EH (cell line): ENCODE measurements at places on chromosomes 11 and 22.

- peak; percentile 35 for DNase-seq
Observed at GRCh38 chr11:110774138-110775014, 62.1 kb upstream of the ARHGAP20 start.

GRCh38 chr11:66922551-66922950 is 35.6 kb downstream of the PC start:
- DNase-seq, result no peak

GRCh38 chr22:37636949-37637273 is 2.6 kb upstream of the SH3BP1 start:
- no peak for DNase-seq

DNA sequence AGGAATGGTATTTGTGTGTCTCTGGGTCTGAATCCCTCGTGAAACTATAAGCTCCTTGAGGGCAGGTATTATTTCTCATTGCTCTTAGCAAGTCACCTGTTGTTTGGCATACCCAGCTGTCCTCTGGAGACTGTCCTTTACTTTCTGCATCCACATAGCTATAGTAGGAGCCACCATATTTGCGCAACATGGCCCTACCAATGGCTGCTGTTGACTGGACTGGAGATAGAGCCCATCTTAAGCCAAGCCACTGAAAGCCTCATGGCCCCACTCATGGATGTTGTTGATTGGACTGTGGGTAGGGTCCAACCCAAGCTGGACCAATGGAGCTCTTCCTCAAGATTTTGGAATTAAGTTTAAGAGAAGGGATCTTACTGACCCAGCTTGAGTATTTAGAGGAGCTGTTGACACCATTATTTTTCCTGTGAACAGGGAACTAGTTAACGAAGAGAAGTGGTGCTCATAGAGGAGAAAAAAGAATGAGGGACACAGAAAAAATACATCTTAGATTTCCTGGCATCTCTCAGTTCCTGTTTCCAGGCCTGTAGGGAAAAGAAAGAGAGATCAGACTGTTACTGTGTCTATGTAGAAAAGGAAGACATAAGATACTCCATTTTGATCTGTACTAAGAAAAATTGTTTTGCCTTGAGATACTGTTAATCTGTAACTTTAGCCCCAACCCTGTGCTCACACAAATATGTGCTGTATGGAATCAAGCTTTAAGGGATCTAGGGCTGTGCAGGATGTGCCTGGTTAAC is 47.2 kb downstream of the LRRC74B start:
- DNase-seq, result no peak

DNA sequence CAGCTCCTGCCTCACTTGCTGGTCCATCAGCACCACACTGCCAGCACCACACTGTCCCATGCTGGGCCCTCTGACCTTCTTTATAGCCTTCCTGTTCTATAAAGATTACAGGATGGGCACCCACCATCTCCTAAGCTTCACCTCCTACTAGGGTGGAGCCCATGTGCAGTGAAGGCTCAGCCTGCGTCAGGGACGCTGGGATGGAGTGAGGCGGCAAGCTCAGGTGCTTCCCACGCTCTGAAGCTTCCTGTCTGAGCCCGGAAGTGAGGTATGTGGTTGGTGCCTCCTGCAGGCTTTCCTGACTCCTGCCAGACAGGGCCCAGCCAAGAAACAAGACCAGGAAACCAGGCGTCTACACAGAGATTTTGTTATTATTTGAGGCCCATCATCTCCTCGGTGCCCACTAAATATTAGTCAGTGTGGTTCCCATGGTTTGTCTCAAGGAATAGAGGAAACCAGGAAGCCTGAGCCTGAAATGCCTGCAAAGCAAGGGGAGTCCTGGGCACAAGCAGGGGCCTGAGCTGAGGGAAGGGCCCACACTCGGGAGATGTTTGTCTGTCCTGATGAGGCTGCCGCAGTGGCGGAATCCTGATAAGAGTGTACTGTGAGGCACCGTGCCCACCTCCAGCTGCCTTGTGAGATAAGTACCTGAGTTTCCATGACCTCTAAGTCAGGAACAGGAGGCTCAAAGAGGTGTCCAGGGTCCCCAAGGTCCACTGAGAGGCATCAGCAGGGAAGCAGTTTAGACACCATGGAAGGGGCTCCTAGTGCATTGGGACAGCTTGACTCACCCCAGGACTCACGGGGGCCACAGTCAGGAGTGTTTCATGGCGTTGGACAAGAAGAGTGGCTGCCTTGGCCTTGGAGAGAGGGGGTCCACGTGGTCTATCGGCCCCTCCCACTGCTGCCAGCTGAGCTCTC is 22.0 kb downstream of the RSPH14 start:
- no peak for DNase-seq

- DNase-seq, result no peak
Observed at GRCh38 chr11:2169005-2169378, 2.6 kb downstream of the TH start.

GRCh38 chr11:85828640-85828978 is 17.7 kb upstream of the SYTL2 start:
- no peak for DNase-seq

GRCh38 chr11:103924166-103925013 is 112.0 kb upstream of the DDI1 start:
- peak; percentile 19 for DNase-seq

GRCh38 chr11:6618117-6619003 is 862 bp downstream of the TPP1 start:
- DNase-seq, result peak; percentile 87

GRCh38 chr11:73152861-73153483 is 10.9 kb upstream of the FCHSD2 start:
- no peak for DNase-seq

GRCh38 chr11:8871171-8871775 is 39.7 kb upstream of the AKIP1 start:
- peak; percentile 97 for DNase-seq

- DNase-seq, result no peak
Observed at GRCh38 chr11:131975619-131976018, 605.2 kb downstream of the NTM start.

DNA sequence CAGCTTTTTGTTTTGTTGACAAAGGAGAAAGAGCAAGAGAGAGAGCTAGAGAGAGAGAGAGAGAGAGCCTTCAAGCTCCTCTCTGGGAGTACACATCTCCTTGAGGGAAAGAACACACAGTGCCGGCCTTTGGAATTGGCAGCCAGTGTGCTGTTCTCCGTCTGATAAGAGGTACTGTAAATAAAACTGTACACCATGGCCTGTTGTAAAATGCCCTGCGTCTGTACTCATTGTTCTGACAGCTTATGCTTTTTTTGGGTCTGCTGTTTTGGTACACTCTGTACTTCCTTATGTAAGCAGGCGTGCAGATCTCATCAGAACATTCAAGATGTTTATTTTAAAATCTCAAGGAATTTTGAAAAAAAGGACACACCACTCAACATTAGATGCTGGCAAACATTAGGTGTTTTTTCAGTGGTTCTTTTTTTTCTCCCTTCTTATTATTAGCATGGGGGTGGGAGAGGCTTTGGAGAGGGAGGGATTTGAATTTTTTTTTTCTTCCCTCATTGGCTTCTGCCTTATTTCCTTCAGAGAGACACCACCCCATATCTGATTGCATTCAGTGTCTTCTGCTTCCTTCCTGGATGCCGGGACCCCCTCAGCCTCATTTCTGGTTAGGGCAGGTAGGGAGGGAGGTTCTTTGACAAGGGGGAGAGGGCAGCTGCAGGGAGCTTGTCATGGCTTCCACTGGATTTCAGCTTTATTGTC is 116.8 kb upstream of the NNMT start:
- no peak for DNase-seq

GRCh38 chr11:79026803-79027445 is 413.9 kb downstream of the TENM4 start:
- DNase-seq, result peak; percentile 75
